ENCODE measurements at places on chromosomes 6 and 20. TPM values are rescaled to one million over a fixed set of nuclear protein-coding genes. Genes with fewer than 3 reads are reported as not detected.

Gene VARS2
- 12.4 TPM for total RNA-seq

Gene HEBP2
- total RNA-seq = 19.3 TPM

Gene MEP1A
- total RNA-seq = not detected

Gene MBOAT1
- total RNA-seq = 1.5 TPM

Gene PLCB4
- total RNA-seq = 0.79 TPM

Gene NNAT
- total RNA-seq = not detected

Gene BPIFB4
- total RNA-seq = not detected

Gene ELOVL4
- 2.8 TPM for total RNA-seq

Gene TMEM170B
- 1.9 TPM for total RNA-seq

Gene PRDM13
- not detected for total RNA-seq

Gene CST2
- 10.8 TPM for total RNA-seq

Gene CYP39A1
- total RNA-seq = 0.44 TPM

Gene C20orf141
- total RNA-seq = not detected

Gene EDN3
- total RNA-seq = not detected

Gene CRISP2
- not detected for total RNA-seq

Gene RSPO3
- 0.13 TPM for total RNA-seq

Gene PSORS1C2
- total RNA-seq = not detected

Gene PKIB
- 0.40 TPM for total RNA-seq

Gene BTN2A1
- 15.5 TPM for total RNA-seq

Gene MARCKS
- total RNA-seq = 74.2 TPM

Gene RTF2
- total RNA-seq = 85.5 TPM

Gene SNAP25
- 0.40 TPM for total RNA-seq

Gene SRC
- 17.2 TPM for total RNA-seq

Gene SMLR1
- not detected for total RNA-seq

Gene BCAS1
- total RNA-seq = not detected

Gene STX11
- 3.6 TPM for total RNA-seq

Gene DUSP15
- 2.5 TPM for total RNA-seq

Gene PGBD1
- total RNA-seq = 4.1 TPM

Gene BEND6
- 14.5 TPM for total RNA-seq

Gene SNAP91
- total RNA-seq = not detected

Gene CCM2L
- 0.53 TPM for total RNA-seq

Gene PRRC2A
- total RNA-seq = 39.6 TPM

Gene CRYBG1
- 5.5 TPM for total RNA-seq

Gene TREM1
- total RNA-seq = 0.66 TPM

Gene ZSCAN23
- 3.4 TPM for total RNA-seq

Gene BTN1A1
- under 0.01 TPM for total RNA-seq

Gene TRIM15
- total RNA-seq = not detected

Gene RNF114
- 61.2 TPM for total RNA-seq

Gene PHACTR1
- 1.2 TPM for total RNA-seq

Gene SRMS
- not detected for total RNA-seq

Gene JAG1
- total RNA-seq = 219 TPM

Gene FOXA2
- not detected for total RNA-seq

Gene GLP1R
- total RNA-seq = not detected

Gene KIF6
- total RNA-seq = 0.19 TPM

Gene SASH1
- total RNA-seq = 93.0 TPM

Gene NR2E1
- total RNA-seq = not detected

Gene RAET1E
- total RNA-seq = 1.8 TPM

Gene BMP2
- 8.8 TPM for total RNA-seq

Gene CPXM1
- total RNA-seq = under 0.01 TPM

Gene HFE
- total RNA-seq = 16.8 TPM
